ENCODE measurements at places on chromosomes 6 and 20. TPM values are rescaled to one million over a fixed set of nuclear protein-coding genes. Genes with fewer than 3 reads are reported as not detected.

DNA sequence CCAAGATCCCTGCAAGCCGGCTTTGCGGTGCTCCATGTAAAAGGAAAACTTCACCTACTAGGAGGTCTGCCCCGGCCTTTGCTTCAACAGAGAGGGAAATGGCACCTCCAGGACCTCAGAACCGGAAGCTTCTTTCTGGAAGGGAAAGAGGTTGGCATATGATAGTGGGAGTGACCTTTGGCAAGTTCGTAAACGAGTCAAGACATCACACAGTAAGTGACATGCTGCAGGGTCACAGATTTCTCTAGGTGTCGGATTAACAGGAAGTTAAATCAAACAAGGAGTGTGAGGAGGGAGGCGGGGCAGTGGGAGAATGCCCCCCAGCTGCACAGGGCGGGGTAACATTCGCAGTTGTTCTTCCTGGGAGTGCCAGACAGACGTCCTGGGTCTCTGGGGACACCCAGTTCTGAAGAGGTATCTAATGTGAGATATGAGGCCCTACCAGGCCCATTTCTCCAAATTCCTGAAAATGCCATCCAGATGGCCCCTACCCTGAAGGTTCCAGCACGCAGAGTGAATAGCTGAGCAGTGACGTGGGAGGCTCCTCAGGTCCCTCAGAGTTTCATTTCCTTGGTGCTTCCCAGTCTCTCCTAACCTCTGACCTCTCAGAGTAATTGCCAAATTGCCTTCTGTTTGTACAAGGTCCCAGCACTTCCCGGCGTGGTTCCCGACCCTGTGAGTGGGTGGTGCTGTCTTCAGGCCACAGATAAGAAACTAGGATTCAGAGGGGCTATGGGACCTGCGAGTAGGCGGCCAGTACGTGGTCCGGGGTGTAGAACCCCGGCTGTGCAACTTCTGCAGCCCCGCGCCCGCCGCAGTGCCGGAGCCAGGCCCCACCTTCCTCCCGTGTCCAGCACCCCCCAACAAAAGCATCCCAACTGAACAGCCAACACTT lies 1.9 kb downstream of the RRBP1 start:
- peak; percentile 8 for DNase-seq

DNA sequence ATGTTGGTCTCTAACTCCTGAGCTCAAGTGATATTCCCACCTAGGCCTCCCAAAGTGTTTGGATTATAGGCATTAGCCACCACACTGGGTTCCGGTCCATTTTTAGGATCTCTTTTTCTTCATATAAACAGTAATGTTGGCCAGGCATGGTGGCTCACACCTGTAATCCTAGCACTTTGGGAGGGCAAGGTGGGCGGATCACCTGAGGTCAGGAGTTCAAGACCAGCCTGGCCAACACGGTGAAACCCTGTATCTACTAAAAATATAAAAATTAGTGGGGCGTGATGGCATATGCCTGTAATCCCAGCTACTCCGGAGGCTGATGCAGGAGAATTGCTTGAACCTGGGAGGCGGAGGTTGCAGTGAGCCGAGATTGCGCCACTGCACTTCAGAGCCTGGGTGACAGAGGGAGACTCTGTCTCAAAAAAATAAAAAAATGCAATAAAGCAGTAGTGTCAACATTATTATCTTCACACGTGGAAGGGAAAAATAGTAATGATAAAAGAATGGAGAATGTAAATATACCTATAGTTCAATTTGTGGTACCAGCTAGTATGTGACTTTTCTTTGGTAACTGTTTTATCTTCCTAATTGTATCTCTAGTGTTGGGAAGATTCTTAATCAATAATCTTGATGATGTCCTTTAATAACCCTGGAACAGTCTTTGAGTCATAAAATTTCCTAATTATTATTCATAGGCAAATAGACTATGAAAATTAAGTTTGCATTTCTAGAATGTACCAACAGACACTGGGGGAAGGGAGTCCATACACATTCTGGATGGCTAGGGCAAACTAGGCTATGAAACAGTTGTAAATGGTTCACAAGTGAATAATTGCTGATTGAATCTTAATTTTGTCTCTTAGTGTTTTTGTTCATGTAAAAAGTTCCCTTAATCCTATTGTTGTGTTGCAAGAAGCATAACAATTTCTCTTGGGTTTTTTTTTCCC lies 3.6 kb downstream of the PARD6B start:
- DNase-seq = no peak

GRCh38 chr6:41430875-41431274 lies 95.5 kb downstream of the NCR2 start:
- no peak for DNase-seq

- no peak for DNase-seq
These were observed 2.1 kb downstream of the KIAA1586 start for GRCh38 chr6:57048577-57048976.

DNA sequence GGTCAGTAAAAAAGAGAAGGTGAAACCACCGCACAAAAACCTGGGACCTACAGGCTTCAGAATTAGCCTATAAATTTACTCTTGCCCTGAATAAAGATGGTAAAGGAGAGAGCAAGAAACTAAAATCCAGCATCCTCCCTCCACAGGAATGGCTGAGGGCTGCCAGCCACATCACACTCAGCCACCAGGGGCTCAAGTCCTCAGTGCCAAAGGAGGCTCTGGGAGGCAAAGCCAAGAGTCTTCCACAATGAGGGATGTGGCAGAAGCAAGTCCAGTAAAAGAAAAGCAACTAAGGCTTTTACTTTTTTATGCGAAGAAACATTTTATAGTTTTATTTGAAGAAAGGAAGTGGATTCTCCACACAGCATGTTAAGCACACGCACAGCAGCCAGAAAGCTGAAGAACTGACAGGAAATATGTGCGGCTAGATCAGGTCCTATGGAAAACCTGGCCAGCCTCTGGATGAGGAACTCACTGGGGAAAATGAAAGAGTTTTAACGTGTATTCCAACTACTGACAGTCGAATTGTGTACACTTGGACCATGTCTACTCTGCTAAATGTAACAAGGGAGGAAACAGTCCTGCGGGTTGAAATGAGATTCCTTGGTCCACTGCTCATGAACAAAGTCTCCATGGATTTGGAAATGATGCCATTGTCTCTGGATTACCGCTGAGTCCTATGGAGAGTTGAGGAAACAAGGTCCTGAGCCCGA lies 219.4 kb upstream of the SSTR4 start:
- DNase-seq = no peak

GRCh38 chr6:21965016-21965415 lies 331.8 kb downstream of the PRL start:
- DNase-seq = no peak

GRCh38 chr6:37218061-37218460 lies 39.5 kb upstream of the TBC1D22B start:
- DNase-seq = no peak

GRCh38 chr6:142301651-142302391 lies at the start of gene ADGRG6:
Gene ADGRG6 (plus strand): TSS chr6:142302007. CDS start chr6:142302330, 323 bp downstream.
- peak; percentile 60 for DNase-seq

DNA sequence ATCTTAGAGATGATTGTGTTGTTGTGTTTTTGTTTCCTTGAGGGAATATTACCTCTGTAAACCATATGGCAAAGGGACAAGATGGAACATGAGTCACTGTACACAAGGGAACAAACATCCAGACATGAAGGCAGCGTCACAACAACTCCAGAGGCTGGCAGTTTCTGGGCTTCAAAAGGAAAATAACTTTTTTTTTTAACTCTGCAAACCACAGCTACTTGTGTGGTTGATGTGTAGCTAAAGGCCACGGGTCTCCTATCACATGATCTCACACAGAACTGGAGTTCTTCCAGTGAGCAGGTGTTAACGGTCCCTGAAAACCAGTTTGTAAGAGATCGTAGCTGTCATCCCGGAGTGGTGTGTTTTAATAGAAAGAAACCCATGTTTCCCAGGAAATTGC lies 33.2 kb upstream of the HBS1L start:
- peak; percentile 50 for DNase-seq

Gene CLVS2
- total RNA-seq = not detected

Gene GGTLC1
- total RNA-seq = not detected

Gene BPI
- total RNA-seq = not detected

Gene SUN5
- total RNA-seq = not detected

Gene BTNL2
- total RNA-seq = not detected

Gene ADGRF5
- not detected for total RNA-seq

Gene SLC44A4
- 0.10 TPM for total RNA-seq

Gene RAMACL
- total RNA-seq = 0.89 TPM
